ENCODE measurements at places on chromosomes 2 and 18.

- no peak for DNase-seq
Observed at GRCh38 chr2:113770929-113771328, 14.5 kb upstream of the SLC35F5 start.

- DNase-seq, result no peak
Observed at GRCh38 chr18:36127836-36128529, 1.2 kb downstream of the SLC39A6 start.

DNA sequence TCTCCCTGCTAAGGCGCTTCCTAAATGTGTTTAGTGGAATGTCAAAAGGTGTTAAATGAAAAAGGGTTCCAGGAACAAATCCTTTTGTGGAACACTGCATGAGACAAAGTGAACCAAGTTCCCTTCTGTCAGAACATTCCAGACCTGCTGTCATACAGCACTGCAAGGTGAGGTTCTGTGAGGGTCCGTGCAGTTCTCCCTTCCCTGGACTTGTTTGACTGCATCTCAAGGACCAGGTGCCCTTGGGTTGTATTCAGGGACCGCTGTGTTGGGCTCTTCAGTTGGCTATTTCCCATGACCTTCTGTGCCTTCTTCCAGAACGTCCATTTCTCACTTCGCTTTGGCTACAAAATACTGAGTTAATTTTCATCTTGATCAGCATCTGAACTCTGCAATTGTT lies 328.2 kb downstream of the PTPRM start:
- DNase-seq, result no peak

GRCh38 chr2:56583796-56584315 lies 400.1 kb downstream of the CCDC85A start:
- DNase-seq, result no peak

- no peak for DNase-seq
Observed at GRCh38 chr2:212994976-212995375, 156.4 kb downstream of the IKZF2 start.

DNA sequence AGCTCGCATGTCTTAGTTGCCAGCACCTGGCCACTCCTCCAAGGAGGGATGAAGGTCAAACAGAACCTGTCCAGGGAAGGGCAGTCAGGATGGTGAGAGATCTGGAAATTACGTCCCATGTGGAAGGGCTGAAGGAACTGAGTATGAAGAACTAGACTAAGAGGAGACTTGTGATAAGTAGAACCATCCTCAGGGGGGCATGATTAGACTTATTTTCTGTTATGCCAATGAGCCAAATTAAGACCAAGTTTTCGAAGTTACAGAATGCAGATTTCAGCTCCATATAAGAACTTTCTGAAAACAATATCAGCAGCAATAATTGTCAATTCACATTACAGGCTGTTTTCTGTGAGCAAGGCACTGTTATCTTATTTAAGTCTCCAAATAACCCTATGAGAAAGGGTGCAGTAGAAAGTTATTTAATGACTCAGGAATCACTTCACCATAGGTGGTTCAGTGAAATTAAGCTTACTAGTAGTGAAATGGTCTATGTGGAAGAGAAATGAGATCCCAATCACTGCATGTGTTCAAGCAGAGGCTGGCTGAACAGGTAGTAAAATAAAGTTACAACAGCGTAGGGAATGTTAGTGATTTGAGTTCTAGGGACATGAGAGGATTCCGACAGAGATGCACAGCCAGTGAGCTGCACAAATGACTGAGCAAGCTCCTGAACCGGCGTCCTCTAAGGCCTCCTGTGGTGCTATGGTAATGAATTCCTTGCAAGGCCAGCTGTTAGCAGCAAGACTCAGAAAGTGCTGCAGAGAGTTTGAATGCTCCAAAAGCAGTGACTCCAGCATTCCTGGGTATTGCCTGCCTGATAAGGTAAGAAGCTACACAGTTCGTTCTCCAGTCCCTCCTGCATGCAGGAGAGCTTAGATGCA lies 4.5 kb upstream of the DYM start:
- DNase-seq, result no peak

GRCh38 chr2:26355038-26355995 lies 8.7 kb upstream of the ADGRF3 start:
- DNase-seq, result no peak

DNA sequence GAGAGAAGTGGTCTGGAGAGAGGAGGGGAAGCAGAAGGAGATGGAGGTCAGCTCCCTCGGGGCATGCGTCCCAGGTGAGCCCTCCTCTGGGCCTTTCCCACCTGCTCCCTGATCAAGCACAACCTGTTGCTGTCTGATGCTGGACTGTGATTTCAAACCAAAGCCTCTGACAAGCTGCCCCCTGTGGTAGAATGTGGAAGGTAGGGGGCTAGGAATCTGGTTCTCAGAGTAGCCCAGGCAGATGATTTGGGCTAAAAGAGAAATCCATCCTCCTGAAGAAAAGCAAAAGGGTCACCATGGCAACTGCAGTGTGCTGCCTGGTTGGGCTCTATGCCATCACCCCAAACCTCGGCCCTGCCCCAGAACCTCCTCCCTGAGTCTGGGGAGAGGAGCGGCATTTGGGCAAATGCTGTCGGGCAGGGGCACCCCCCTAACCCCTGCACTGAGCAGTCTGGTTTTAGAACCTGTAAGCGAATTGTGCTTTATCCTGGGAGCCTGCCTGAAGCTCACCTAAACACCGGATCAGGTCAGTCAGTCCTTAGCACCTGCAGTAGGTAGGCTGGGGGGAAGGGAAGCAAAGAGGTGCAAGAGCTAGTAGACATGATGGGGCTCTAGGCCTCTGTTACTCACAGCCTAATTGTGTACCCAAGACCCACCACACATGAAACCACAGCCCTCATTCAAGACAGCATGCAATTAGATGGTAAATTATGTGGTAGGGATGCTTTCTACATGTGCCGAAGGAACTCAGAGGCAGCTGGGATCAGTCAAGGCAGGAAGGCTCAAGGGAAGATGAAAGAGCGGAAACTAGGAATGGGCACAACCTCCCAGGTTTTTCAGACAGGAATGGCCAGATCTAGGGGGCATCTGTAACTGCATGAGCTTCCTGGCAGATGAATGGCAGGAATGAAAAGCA lies 83.5 kb downstream of the DNMT3A start:
- no peak for DNase-seq

DNA sequence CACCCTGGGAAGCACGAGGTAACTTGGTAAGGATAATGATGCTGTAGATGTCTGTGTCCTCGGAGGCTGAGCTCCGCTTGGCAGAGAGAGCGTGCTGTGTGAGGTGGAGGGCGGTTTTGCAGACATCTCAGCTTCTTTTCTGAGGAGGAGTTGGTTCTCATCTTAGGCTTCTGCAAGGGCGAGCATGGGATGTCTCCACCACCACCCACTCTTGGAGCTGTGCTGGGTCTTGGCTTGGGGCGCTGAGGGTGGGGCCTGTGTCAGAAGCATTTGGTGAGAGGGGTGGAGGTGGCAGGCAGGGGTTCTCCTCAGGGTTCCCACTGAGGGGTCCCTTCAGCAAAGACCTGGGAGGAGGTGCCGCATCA lies 9.2 kb downstream of the OXER1 start:
- no peak for DNase-seq

DNA sequence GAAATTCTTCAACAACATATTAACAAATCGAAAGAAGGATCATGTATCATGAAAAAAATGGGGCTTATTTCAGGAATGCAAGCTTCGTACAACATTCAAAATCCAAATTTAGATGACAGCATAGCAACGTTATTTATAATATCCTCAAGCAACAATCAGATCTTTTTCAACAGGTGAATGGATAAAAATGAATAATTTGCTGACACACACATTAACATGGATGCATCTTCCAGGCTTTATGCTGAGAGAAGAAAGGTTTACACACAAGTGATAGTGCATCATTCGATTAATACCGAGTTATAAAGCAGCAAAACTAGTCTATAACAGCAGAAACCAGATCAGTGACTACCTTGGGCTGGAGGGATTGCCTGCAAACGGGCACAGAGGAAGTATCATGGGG lies 209.5 kb upstream of the TPO start:
- no peak for DNase-seq

- no peak for DNase-seq
Observed at GRCh38 chr2:220847589-220847988, 724.5 kb downstream of the EPHA4 start.

DNA sequence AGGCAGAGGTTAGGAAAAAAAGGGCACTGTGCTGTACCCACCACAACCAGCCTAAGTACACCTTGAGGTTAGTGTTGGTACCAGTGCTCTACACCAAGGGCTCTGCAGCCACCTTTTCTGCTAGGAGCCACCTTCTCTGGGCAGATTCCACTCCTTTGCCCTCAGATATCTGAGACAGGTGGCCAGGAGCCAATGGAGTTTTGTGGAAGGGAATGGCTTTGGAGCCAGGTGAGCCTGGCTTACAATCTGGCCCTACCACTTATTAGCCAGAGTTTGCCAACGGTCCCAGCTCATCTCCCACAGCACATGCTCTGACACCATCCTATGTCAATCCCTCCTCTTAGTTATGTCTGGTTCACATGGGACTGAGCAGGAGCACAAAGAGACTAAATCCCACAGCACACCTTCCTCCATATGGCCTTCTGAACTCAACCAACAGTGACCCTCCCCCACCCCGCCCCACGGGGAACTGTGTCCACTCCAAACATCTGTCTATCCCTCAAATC lies 77.5 kb downstream of the CLHC1 start:
- no peak for DNase-seq

- DNase-seq, result no peak
Observed at GRCh38 chr2:158546412-158547144, 89.8 kb downstream of the PKP4 start.

- DNase-seq, result no peak
Observed at GRCh38 chr18:45539491-45539891, 75.8 kb upstream of the SLC14A2 start.

- DNase-seq, result no peak
Observed at GRCh38 chr2:36659872-36660312, 36.6 kb upstream of the VIT start.

DNA sequence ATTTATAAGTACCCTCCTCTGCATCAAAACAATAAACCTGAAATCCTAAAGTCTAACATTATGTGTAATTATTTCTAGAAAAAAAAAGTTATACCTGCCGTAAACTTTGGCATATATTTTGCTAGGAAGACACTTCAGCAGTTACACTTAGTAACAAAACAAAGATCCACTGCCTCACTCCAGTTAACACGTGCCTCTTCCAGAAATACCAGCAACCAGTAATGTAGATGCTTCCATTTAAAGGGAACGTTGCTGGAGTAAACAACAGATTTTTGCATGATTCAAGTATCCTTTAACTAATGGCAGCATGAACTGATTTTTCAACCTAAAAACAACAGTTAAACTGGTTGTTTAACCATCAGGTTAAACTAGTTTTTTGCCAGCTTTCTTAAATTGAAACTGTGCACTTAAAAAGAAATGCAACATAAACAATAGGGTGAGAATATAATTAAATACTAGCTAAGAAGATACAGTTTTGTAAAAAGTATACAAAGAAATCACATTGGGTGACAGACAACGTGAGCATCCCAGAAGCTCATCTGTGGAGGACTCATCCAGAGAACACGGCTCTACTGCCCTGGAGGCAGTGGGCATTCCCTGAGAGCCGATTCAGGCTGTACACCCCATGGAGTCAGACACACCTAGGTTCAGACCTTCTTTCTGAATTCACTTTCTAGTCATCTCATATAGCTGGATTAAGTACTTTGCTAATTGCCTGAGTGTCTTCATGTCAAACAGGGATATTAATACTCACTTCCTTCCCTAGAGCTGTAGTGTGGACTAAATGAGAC lies 22.3 kb downstream of the MGAT4A start:
- no peak for DNase-seq

DNA sequence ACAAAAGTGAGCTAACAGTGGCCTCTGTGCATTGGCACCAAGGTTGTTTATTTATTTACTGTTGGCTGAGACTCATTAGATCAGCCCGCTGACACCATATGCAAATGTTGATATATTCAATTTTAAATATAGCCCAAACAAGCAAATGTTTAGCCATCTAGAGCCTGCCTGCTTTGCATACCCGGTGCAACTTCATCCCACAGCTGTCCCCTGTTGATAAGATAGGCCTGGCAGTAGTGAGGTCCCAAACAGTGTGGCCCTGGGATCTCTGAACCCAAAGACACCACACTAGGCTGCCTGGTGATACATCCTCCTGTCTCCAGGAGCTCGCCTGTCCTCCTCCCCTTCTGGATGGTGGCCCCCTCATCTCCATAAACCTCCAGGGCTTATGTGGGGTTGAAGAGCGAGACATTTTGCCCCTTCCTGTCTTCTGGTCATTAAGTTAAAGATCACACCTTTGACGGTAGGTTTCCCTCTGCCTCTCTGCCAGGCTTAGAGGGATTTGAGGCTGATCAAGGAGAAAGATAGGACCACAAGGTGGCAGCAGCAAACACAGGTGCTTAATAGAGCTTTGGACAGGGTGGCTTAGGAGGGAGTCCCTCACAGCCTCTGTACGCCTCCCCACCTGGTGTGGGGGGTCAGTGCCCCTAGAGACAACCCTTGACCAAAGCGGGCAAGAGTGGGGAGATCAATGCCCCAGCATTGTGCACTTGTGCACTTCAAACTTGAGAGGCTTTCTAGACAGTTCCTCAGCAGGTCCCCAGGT lies 23.7 kb upstream of the MYO5B start:
- peak; percentile 21 for DNase-seq

DNA sequence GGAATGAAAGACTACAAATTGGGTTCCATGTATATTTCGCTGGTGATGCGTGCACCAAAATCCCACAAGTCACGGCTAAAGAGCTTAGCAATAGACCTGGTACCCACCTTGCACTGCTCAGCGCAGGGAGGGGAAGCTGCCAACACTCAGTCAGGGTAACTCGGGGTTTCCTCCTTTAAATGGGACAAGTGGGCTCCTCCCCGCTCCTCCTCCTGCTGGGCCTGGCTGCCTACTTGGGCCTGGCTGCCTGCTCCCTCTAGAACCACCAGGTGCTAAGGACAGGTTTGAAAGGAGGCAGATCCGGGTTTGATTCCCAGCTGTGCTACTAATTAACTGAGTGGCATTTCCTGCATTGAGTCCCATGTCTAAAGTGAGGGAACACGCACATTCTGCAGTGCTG lies 23.4 kb downstream of the MYO7B start:
- no peak for DNase-seq
